Body of pancreas (tissue), 4 donors: ENCODE measurements at places on chromosomes 2 and 18. TPM values are rescaled to one million over a fixed set of nuclear protein-coding genes. Genes with fewer than 3 reads are reported as not detected.

- H3K36me3 ChIP-seq = no peaks in the 10 kb centered on the region
- H3K4me1 ChIP-seq = peaks cover 15% of the 10 kb centered on the region
- H3K27me3 ChIP-seq = no peaks in the 10 kb centered on the region
- no peak within 1 kb of the TSS for H3K27ac ChIP-seq
- no peak for DNase-seq
- H3K4me3 ChIP-seq = no peak within 1 kb of the TSS
These were observed at the start of gene KYNU for GRCh38 chr2:142877216-142877838. KYNU (plus strand) TSS chr2:142877664; CDS start chr2:142885368, 7,704 bp downstream.

- no peak for DNase-seq
- H3K27me3 ChIP-seq = no peaks in the 10 kb centered on the region
- no peak overlapping the region for H3K4me3 ChIP-seq
- H3K27ac ChIP-seq = no peak overlapping the region
- no peaks in the 10 kb centered on the region for H3K36me3 ChIP-seq
These were observed 120.0 kb upstream of the SNTG2 start for GRCh38 chr2:830419-831224.

DNA sequence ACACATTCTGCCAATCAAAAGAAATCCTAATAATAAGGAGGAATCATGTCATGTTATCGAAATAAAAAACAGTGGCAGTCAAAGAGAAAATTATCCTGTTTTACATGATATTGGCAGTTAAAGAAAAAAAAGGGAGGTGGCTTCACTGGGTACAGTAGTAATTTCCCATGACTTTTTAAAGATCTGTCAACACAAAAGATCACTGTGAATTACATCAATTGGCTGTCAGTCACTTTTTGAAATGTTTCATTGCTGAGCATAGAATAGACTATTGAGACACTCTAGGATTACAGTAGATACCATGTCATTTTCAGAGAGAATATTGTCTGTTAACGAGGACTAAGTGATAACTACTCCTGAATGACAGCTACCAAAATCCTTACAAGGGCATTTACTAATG lies 335.7 kb upstream of the CYP26B1 start:
- no peak overlapping the region for H3K4me3 ChIP-seq
- H3K36me3 ChIP-seq = no peaks in the 10 kb centered on the region
- H3K27ac ChIP-seq = no peak overlapping the region
- H3K4me1 ChIP-seq = no peaks in the 10 kb centered on the region
- H3K27me3 ChIP-seq = no peaks in the 10 kb centered on the region

DNA sequence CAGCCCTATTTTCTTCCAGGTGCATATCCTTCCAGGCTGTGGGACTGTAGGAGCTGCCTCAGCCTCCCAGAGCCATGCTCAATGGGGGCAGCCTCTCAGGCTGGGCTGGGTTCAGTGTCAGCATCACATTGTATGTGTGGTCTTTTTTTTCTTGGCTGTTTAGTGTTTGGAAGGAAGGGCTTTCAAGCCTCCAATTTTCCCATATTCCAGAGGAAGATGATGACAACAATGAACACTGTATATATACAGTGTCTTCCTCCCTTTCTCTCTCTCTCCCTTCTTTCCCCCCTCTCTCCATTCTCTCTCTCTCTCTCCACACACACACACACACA lies 326.4 kb downstream of the DYSF start:
- no peaks in the 10 kb centered on the region for H3K36me3 ChIP-seq
- H3K27me3 ChIP-seq = no peaks in the 10 kb centered on the region
- H3K4me3 ChIP-seq = no peak overlapping the region
- no peak for DNase-seq
- H3K4me1 ChIP-seq = no peaks in the 10 kb centered on the region

GRCh38 chr2:241869087-241869961 lies at the start of gene RTP5:
RTP5 (plus strand) TSS chr2:241869729; CDS start chr2:241869757, 28 bp downstream.
- peaks cover 6% of the 10 kb centered on the region for H3K4me1 ChIP-seq
- H3K4me3 ChIP-seq = no peak within 1 kb of the TSS
- no peaks in the 10 kb centered on the region for H3K27me3 ChIP-seq
- H3K36me3 ChIP-seq = no peaks in the 10 kb centered on the region

DNA sequence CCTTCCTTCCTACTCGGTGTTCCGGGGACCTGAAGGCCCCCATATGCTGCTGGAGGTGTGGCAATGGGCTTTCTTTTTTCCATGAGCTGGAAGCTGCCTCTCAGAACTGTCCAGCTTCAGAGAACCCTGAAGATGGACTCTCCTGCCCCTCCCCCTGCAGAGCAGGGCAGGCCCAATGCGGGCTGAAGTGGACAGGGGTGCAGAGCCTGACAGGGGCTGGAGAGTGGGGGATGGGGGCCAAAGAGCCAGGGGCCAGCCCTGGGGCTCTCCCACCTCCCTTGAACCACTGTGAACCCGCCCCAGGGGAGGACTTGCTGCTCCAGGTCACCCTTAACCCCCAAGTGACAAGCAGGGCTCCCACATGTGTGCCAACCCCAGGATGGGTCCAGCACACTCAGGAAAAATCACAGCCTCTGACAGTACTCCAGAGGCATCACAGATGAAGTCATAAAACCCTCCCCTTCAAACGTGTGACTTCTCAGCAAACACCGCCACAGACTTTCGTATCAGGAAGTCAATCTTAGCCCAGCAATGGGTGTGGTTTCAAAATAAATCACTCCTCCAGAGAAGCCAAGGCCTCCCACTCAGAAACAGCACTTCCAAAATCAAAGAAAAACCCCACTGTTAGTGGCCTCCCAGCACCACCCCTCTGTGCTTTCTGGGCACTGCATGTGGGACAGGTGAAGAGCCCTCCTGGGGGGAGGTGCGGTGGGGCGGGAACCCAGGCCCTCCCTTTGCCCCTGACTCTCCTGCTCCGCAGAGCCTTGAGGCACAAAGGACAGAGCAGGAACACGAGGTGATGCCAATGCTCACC lies 135.8 kb downstream of the HDAC4 start:
- H3K4me3 ChIP-seq = no peak overlapping the region
- DNase-seq = no peak
- H3K4me1 ChIP-seq = peaks cover 44% of the 10 kb centered on the region
- no peaks in the 10 kb centered on the region for H3K27me3 ChIP-seq
- H3K27ac ChIP-seq = peak overlapping the region; percentile 58

- H3K27ac ChIP-seq = no peak overlapping the region
- DNase-seq = no peak
- no peak overlapping the region for H3K4me3 ChIP-seq
- H3K36me3 ChIP-seq = no peaks in the 10 kb centered on the region
- no peaks in the 10 kb centered on the region for H3K27me3 ChIP-seq
These were observed 18.2 kb downstream of the DBI start for GRCh38 chr2:119384971-119385370.

DNA sequence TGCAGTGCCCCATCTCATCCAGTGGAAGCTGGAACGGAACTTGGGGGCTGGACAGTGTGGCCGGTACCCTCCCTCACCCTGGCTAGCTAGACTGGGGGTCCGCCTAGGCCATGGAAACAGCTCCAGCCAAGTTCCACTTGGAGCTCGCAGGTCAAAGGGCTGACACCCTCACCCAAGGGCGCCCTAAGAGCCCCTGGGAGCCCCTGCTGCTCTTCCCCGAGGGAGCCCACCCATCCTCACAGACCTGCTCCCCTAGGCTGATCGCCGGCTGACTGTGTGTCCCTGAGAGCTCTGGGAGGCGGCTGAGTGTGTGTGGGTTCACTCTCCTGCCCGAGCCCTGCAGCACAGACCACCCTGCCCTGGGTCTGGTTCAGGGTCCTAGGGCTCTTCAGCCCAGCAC lies 118.2 kb upstream of the OTOS start:
- peaks cover 45% of the 10 kb centered on the region for H3K4me1 ChIP-seq
- H3K27ac ChIP-seq = peak overlapping the region; percentile 85
- H3K36me3 ChIP-seq = no peaks in the 10 kb centered on the region
- no peak overlapping the region for H3K4me3 ChIP-seq

DNA sequence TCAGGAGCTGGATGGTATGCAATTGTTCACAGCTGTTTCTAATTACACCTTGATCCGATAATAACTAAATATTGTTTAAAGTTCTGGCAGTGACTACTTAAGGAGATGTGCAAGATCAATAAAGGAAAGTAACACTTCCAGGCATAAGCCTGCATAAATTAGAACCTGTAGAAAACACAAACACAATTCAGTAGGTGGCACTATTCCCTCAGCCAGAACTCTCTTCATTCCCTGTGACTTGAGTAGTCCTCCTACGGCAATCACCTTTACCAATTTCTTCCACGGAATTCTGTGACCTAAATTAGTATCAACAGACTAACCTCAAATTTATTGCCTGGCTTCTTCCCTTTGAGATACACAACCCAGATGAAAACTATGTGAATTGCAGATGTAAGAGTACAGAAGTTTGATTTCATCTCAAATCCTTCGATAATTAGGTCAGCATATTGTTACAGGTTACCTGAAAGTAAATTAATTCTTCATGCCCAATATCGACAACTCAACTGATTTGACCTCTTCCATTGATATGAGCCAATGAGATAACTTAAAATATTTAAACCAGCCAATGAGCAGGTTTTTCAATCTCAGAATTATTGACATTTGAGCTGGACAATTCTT lies 137.8 kb downstream of the PID1 start:
- no peak overlapping the region for H3K27ac ChIP-seq
- H3K27me3 ChIP-seq = no peaks in the 10 kb centered on the region
- no peak for DNase-seq
- H3K36me3 ChIP-seq = no peaks in the 10 kb centered on the region
- H3K4me3 ChIP-seq = no peak overlapping the region

GRCh38 chr18:59823596-59824195 lies 76.1 kb upstream of the PMAIP1 start:
- no peaks in the 10 kb centered on the region for H3K27me3 ChIP-seq
- H3K27ac ChIP-seq = no peak overlapping the region
- no peak overlapping the region for H3K4me3 ChIP-seq

DNA sequence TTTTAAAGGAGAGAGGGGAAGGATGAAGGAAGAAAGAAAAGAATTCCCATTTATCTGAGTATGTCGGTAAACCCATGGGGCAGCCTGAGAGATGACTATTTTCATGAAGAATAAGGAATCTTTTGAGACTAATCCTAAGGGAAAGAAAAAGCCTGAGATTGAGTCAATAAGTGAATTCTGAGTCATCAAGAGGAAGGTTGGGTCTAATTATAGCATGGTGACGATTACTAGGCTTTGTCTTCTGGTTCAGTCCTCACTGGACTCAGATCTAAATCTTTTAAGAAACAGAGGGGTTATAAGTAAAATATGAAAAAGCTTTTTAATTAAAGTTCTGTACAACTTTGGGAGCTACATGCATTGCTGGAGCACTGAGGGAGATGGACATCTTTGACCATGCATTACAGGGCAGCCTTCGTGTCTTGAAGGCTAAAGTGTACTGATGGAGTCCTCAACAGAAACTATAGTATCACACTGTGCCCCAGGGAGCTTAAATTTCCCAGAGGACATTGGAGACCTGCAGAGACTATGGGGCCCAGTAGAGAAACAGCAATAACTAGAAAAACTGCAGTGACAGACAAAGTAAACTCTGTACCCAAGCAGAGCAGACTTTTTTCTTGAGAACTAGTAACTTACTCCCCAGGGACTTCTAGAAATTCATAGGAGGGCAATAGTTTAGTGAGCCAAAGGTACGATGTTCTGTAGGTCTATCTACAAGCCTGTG lies 260.9 kb downstream of the RAD51AP2 start:
- DNase-seq = no peak
- no peak overlapping the region for H3K4me3 ChIP-seq
- H3K4me1 ChIP-seq = no peaks in the 10 kb centered on the region
- no peaks in the 10 kb centered on the region for H3K27me3 ChIP-seq
- no peaks in the 10 kb centered on the region for H3K36me3 ChIP-seq
- H3K27ac ChIP-seq = no peak overlapping the region

- H3K4me1 ChIP-seq = no peaks in the 10 kb centered on the region
- no peaks in the 10 kb centered on the region for H3K27me3 ChIP-seq
- no peak for DNase-seq
- no peak overlapping the region for H3K27ac ChIP-seq
- H3K36me3 ChIP-seq = no peaks in the 10 kb centered on the region
These were observed 44.3 kb downstream of the RBM43 start for GRCh38 chr2:151217343-151217742.

DNA sequence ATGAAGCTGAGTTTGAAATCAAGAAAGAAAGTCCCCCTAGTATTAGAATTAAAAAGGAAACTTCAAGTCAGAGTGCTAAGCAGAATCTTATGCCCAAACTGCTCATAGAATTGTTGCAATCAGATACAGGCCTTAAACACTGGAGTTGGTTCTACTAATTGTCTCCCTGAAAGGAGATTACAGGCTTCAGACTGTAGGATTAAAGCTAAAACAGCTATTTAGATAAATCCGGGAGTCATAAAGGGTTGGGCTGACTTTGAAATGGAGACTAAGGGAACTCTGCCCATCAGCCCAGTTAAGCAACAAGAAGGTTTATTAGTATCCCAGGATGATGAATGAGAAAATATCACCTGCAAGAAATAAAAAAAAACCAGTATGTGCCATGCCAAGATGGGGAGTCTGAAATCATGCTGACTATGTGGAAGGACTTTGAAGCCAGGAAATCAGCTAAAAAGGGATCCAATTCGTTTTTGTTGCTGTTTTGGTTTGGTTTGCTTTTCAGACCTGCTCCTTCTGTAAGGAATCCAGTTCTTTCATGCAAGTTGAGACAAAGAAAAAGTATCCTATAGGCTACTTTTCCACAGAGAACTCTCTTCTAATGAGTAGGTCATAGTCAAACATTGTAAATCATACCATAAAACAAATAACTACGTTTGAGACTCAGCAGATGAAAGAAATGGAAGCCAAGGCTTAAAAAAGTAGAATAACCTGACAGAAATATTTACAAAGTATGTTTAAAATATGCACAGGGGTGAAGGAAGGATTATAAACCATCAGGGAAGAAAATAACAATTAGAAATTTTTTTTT lies 37.6 kb upstream of the MSTN start:
- H3K27ac ChIP-seq = no peak overlapping the region
- H3K36me3 ChIP-seq = no peaks in the 10 kb centered on the region
- H3K4me3 ChIP-seq = no peak overlapping the region
- no peaks in the 10 kb centered on the region for H3K4me1 ChIP-seq

DNA sequence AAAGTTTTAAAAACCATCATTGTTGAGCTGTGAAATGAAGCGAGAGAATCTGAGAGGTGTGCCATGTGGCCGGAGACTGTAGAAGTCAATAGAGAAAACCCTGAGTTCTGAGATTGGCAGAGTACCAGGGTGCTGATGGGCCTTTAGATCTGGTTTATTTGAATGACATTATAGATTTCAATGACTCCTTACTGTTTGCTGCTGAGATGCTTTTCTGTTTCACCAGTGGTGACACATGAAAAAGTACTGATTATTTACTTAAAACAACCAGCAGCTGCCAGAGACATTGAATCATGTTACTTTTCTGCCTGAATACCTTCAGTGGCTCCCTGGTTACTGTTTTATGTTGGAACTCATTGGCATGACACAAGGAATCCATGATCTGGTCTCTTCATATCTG lies 602.7 kb upstream of the ZNF804A start:
- no peaks in the 10 kb centered on the region for H3K36me3 ChIP-seq
- DNase-seq = peak; percentile 69
- H3K4me3 ChIP-seq = no peak overlapping the region
- peaks cover 41% of the 10 kb centered on the region for H3K4me1 ChIP-seq

GRCh38 chr2:149075853-149076252 lies 37.4 kb downstream of the LYPD6B start:
- no peak for DNase-seq
- no peaks in the 10 kb centered on the region for H3K27me3 ChIP-seq
- H3K4me1 ChIP-seq = peaks cover 25% of the 10 kb centered on the region
- no peaks in the 10 kb centered on the region for H3K36me3 ChIP-seq

- no peaks in the 10 kb centered on the region for H3K36me3 ChIP-seq
- no peak overlapping the region for H3K4me3 ChIP-seq
- no peak overlapping the region for H3K27ac ChIP-seq
- no peaks in the 10 kb centered on the region for H3K4me1 ChIP-seq
- no peak for DNase-seq
- no peaks in the 10 kb centered on the region for H3K27me3 ChIP-seq
These were observed 424.4 kb upstream of the NETO1 start for GRCh38 chr18:73292156-73292555.

GRCh38 chr2:174781996-174782395 lies 17.7 kb upstream of the CHRNA1 start:
- no peak overlapping the region for H3K4me3 ChIP-seq
- no peaks in the 10 kb centered on the region for H3K4me1 ChIP-seq
- H3K36me3 ChIP-seq = no peaks in the 10 kb centered on the region

The NEB gene
- total RNA-seq = 2.3 TPM

The PLGLB1 gene
- total RNA-seq = 3.4 TPM
